ENCODE measurements at places on chromosomes 6 and 20. TPM values are rescaled to one million over a fixed set of nuclear protein-coding genes. Genes with fewer than 3 reads are reported as not detected.

Gene DCDC2
- total RNA-seq = not detected

Gene SCAF8
- 28.8 TPM for total RNA-seq

Gene PTCRA
- total RNA-seq = not detected

Gene OR2B2
- total RNA-seq = not detected

Gene ULBP2
- 12.2 TPM for total RNA-seq

Gene HCRTR2
- total RNA-seq = not detected

Gene GPLD1
- total RNA-seq = 0.34 TPM

Gene PSORS1C1
- total RNA-seq = 0.53 TPM

Gene CRNKL1
- total RNA-seq = 34.7 TPM

DNA sequence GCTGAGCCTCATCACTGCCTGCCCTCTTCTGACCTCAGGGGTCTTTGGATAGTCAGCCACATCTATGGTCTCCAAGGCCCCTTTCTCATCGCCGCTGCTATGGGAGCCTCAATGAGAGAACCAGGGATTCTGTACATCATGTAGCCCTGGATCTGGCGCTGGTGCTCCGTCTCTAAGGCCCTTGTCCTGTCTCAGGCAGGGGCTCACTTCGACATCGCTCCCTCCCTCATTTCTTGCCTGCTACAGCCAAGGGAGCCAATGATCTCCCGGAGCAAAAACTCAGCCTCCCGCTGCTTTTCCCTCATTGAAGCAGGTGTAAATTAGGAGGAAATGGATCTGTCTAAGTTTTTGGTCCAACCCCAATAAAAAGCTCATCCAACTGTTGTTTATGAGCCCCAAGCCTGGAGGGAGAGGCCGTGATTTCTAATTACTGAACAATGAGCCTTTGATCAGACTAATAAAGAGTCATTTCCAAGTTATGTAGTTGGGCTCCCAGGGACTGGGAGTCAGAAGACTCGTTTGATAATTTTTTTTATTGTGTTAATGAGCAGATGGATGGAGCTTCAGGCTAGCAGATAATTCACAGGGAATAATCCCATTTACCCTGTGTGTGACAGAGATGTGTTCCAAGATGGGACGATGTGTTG lies 30.9 kb downstream of the LBP start:
- no peak for DNase-seq
- H3K27ac ChIP-seq = no peak overlapping the region
- H3K4me3 ChIP-seq = no peak overlapping the region
- no peaks in the 10 kb centered on the region for H3K4me1 ChIP-seq
- H3K36me3 ChIP-seq = no peaks in the 10 kb centered on the region
- H3K27me3 ChIP-seq = peaks cover 6% of the 10 kb centered on the region

GRCh38 chr6:116881236-116881635 lies 4.2 kb downstream of the RFX6 start:
- peaks cover 24% of the 10 kb centered on the region for H3K27me3 ChIP-seq

GRCh38 chr6:156910011-156910334 lies 132.8 kb downstream of the ARID1B start:
- no peaks in the 10 kb centered on the region for H3K27me3 ChIP-seq
- H3K36me3 ChIP-seq = no peaks in the 10 kb centered on the region
- DNase-seq = no peak
- H3K4me1 ChIP-seq = no peaks in the 10 kb centered on the region

DNA sequence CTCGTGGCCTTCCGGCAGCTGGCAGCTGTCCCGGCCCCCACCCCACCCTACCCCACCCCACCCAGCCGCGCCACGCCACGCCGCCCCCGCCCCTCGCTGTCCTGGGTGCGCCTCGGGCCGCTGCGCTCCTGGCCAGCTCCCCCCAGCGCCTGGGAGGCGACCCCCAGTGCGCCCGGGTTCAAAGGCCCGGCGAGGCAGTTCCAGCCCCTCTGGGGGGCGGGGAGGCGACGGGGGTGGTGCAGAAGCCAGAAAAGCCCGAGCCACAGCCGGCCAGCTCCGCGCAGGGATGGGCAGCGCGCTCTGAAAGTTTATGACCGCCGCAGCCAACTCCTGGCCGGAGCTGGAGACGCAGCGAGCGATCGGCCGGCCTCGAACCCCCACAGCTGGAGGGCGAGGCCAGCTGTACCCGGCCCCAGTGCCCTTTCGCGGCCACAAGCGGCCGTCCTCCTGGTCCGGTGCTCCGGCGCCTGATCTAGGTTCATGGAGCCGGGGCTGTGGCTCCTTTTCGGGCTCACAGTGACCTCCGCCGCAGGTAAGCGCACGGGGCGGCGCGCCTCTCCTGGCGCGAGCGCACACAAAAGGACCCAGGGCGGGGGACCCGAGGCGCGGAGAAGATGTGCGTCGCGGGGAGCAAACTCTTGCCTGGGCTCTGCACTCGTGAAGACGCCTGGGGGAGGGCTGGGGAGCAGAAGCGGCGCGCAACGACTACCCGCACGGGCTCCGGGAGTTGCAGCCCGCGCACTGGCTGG lies at the start of gene EDN3:
Gene EDN3, plus strand, starts transcription at position 279 of the 749 bp plus-strand sequence. Its CDS starts 202 bp downstream, at position 481.
- DNase-seq = no peak
- no peak within 1 kb of the TSS for H3K4me3 ChIP-seq
- no peak within 1 kb of the TSS for H3K27ac ChIP-seq
- no peaks in the 10 kb centered on the region for H3K36me3 ChIP-seq
- H3K27me3 ChIP-seq = peaks cover 32% of the 10 kb centered on the region

DNA sequence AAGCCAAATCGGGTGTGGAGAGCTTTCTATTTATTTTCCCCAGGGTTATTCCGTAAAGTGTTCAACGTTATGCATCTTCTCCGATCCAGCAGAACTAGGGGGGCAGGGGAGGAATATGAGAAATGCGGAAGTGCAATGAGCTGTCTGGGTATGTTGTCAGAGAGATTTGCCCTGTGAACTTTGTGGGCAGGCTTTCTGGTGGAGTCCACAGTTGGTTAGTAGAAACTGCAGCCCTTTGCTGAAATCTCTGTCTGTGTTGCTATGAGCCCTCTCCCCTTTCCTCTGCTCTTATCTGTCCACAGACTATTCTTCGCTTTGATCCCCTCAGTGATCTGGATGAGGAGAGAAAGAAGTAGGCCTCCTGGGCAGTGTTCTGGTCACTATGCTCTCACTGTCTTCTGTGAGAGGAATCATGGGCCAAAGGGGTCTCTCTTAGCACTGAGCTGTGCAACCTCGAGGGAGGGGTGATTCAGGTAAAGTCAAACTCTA lies 158.9 kb upstream of the FUT9 start:
- no peak for DNase-seq
- no peaks in the 10 kb centered on the region for H3K27me3 ChIP-seq
- H3K27ac ChIP-seq = no peak overlapping the region
- no peaks in the 10 kb centered on the region for H3K4me1 ChIP-seq
- no peaks in the 10 kb centered on the region for H3K36me3 ChIP-seq

DNA sequence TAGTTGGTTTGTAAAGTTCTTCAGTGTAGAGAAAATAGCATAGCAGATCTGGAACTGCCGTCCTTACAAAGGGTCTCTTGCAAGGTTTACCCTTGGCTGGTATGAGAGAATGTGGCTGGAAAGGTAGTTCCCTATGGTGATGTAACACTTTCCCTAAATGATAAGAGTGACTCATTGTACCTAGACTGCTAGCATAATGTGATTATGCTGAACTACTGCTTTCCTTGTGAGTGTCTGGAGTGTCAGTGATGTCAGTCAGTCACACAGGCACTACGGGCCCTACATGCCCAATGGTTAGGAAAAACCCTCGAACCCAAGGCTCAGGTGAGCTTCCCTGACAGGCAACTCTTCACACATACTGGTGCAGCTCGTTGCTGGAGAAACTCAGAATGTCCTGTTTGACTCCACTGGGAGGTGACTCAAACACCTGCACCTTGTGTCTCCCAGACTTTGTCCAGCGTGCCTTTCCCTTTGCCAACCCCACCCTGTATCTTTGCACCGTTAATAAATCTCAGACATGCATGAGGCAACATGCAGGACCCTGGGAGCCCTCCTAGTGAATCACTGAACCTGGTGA lies 28.4 kb upstream of the LY86 start:
- DNase-seq = no peak
- no peak overlapping the region for H3K4me3 ChIP-seq
- no peaks in the 10 kb centered on the region for H3K27me3 ChIP-seq
- no peaks in the 10 kb centered on the region for H3K36me3 ChIP-seq
- no peak overlapping the region for H3K27ac ChIP-seq

GRCh38 chr6:145609521-145609920 lies 125.8 kb downstream of the EPM2A start:
- no peak overlapping the region for H3K27ac ChIP-seq
- H3K36me3 ChIP-seq = no peaks in the 10 kb centered on the region
- DNase-seq = no peak

DNA sequence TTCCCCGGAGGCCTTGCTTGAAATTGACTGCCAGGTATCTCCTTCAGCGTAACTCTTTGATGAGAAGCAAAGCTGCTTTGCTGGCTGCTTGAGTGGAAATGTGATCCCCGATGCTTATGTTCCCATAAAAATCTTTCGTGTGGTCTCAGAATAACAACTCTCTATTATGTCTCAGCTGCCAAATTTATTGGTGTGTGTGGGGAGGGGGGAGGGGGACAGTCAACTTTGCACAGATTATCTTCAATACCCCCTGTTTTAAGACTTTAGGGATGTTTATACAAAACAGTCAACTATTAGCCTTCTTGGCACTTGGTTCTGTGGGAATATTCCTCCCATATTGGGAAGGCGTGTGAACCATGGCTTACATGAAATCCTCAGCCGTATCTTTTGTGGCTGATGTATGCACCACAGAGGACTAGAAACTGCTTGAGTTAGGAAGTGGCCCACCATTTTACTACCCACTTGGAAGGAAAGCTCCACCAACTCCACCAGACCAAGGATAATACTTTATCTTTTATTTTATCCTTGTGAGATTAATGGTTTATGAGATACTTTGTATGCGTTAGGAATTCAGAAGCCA lies 101.5 kb upstream of the SLC24A3 start:
- H3K36me3 ChIP-seq = no peaks in the 10 kb centered on the region
- no peak overlapping the region for H3K4me3 ChIP-seq
- no peaks in the 10 kb centered on the region for H3K27me3 ChIP-seq
- no peak for DNase-seq
- no peak overlapping the region for H3K27ac ChIP-seq
- H3K4me1 ChIP-seq = no peaks in the 10 kb centered on the region

DNA sequence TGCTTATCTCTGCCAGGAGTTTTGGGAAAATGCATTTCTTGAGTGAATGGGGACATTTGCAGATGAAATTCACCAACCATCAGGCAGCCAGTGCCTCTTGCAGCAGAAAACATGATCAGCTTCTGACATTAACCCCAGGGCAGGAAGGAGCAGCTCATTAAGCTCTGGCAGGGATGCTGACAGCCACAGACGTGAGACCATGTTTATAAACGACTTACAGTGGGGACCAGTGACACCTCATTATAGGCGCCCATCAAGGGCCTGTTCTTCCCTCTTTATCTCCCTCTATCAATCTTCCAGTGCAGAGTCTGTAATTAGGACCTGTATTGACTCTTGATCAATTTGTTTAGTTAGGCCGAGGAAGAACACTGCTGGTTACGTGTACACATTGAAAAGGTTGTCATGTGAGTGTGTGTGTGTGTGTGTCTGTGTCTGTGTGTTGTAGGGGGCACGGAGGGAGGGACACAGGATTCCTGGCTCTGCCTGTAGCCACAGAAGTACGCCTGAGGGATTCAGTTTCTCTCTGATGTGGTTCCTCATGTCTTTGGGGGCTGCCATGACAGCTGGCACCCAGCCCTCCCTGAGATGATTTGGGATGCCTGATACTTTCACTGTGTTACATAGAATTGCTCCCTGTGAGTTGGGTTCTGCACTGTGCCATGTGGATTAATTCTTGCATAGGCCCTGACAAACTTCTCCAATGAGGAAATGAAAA lies 428.4 kb upstream of the CHD6 start:
- no peaks in the 10 kb centered on the region for H3K4me1 ChIP-seq
- no peaks in the 10 kb centered on the region for H3K36me3 ChIP-seq
- no peak for DNase-seq
- H3K4me3 ChIP-seq = no peak overlapping the region
- H3K27me3 ChIP-seq = no peaks in the 10 kb centered on the region

- no peak for DNase-seq
- no peaks in the 10 kb centered on the region for H3K27me3 ChIP-seq
- H3K27ac ChIP-seq = no peak overlapping the region
- H3K36me3 ChIP-seq = no peaks in the 10 kb centered on the region
- H3K4me3 ChIP-seq = no peak overlapping the region
Observed at GRCh38 chr6:79143320-79143898, 65.4 kb upstream of the PHIP start.

DNA sequence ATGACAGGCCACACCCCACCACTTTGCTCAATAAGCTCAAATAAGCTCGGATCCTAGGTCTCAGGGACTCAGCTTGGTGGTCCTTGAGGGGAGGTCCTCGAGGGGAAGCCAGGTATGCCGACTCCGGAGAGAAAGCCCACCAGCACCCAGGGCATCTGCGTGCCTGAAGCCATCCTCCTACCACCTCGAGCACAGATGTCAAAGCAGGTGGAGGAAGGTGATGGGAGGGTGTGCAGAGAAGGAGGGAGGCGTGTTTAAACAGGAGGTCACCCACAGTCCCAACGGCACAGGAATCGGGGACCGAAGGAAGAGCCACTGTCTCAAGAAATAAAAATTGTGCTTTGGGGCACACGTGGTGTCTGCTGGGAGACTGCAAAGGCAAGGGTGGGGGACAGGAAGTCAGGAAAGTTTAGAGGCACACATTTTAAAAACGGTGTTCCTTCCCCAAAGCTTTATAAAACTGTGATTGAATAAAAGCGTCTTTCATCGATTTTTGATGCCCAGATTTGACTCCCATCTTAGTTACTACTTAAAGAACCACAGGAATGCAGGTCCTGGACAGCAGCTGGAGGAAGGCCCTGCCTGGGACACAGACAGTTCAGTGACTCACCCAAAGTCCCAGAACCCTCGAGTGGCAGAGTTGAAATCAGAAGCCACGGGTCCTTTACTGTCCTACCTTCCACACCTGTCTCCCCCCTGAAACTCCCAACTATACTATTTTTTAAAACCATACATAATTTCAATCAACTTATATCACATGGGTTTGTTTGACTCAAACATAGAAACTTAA lies 221.0 kb upstream of the PDE10A start:
- H3K4me1 ChIP-seq = 0 out of 2 replicates have a peak, but pooled peaks cover 4% of the 10 kb centered on the region
- peak; percentile 30 for DNase-seq
- no peaks in the 10 kb centered on the region for H3K36me3 ChIP-seq
- no peak overlapping the region for H3K27ac ChIP-seq
- H3K4me3 ChIP-seq = no peak overlapping the region
- no peaks in the 10 kb centered on the region for H3K27me3 ChIP-seq

- no peaks in the 10 kb centered on the region for H3K4me1 ChIP-seq
- no peaks in the 10 kb centered on the region for H3K27me3 ChIP-seq
- H3K4me3 ChIP-seq = no peak overlapping the region
Observed at GRCh38 chr6:137970368-137970767, 103.3 kb downstream of the TNFAIP3 start.

DNA sequence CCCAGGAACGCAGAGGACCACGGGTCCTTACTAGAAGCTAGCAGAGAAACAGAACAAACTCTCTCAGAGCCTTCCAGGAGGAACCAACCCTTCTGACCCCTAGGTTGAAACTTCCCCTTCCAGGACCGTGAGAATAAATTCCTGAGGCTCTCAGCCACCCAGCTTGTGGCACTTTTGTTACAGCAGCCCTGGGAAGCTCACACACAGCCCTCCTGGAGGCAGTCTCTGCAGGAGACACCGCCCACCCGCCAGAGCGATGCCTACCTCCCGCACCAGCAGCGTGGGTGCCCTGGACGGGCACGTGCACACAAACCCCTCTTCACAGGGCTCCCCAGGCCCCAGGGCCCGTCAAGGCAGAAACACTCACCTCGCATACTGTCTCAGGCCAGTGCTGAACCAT lies 4.2 kb downstream of the RNASET2 start:
- no peak for DNase-seq
- no peaks in the 10 kb centered on the region for H3K27me3 ChIP-seq
- H3K36me3 ChIP-seq = no peaks in the 10 kb centered on the region
- no peak overlapping the region for H3K4me3 ChIP-seq

- no peaks in the 10 kb centered on the region for H3K4me1 ChIP-seq
- no peaks in the 10 kb centered on the region for H3K36me3 ChIP-seq
- H3K4me3 ChIP-seq = no peak overlapping the region
- H3K27me3 ChIP-seq = no peaks in the 10 kb centered on the region
Observed at GRCh38 chr20:60921022-60921622, 330.9 kb upstream of the CDH4 start.

All from SJSA1 (cell line).